ENCODE measurements at places on chromosomes 3 and 15. TPM values are rescaled to one million over a fixed set of nuclear protein-coding genes. Genes with fewer than 3 reads are reported as not detected.

GRCh38 chr3:37987315-37987697 lies 3.3 kb upstream of the VILL start:
- peak; percentile 56 for DNase-seq

DNA sequence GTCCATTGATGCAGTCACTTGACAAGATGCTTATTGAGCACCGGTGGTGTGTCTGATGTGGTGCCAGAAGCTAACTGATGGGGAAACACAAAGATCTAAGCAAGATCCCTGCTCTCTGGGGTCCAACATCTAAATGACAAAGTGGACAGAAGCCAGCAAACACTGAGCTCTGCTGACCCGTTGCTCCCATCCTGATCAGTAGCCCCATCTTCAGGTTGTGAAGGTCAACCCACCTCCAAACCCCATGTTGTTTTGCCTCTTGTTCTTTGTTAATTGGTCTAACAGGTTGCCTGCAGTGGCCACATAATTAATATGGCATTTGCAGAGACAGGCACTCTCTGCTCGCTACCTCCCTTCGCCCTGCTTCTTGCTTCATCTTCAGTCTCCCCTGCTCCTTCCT lies 21.5 kb upstream of the GLCE start:
- DNase-seq = no peak

- DNase-seq = no peak
Measured at GRCh38 chr3:171468296-171468906, 8.2 kb upstream of the TNIK start.

The ACP3 gene
- 0.18 TPM for total RNA-seq

GRCh38 chr3:88460369-88460768 lies 310.6 kb downstream of the C3orf38 start:
- DNase-seq = no peak

The CCRL2 gene
- total RNA-seq = 3.3 TPM

The TGM5 gene
- not detected for total RNA-seq

The ZIC1 gene
- total RNA-seq = 0.42 TPM

The PAK6 gene
- 0.47 TPM for total RNA-seq

DNA sequence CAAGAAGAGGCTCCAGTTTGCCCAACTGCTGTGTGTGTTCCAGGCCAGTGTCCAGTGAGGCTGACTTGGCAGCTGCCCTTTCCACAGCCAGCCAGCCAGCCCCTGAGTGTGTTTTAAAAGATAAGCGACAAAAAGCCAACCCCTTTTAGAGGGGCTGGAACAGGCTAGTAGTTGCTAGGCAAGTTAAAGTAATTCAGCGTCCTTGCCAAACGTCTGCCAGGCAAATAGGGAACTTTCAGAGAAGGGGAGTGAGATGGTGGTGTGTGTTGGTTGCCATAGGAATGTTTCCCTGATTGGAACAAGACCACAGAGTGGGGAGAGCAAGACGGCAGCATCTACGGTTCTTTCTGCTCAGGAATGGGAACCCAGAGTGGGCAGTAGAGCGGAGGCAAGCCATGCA lies 86.3 kb downstream of the TMEM108 start:
- peak; percentile 39 for DNase-seq

DNA sequence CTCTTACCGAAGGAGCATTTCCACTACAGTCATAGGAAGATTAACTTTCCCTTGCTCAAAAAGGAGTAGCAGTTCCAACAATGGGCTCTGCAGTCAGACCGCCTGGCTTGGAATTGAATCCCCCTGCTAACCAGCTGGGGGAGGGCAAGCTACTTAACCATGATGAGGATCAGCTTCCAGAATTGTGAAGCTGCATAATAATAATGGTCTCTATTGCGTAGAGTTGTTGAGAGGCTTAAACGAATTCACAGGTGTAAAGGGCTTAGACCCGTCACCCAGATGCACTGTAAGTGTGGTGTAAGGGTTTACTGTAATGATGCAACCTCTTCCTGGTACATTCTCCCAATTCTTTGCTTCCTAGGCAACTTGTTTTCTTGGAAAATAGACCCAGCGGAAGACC lies 185.2 kb upstream of the RGMA start:
- no peak for DNase-seq

DNA sequence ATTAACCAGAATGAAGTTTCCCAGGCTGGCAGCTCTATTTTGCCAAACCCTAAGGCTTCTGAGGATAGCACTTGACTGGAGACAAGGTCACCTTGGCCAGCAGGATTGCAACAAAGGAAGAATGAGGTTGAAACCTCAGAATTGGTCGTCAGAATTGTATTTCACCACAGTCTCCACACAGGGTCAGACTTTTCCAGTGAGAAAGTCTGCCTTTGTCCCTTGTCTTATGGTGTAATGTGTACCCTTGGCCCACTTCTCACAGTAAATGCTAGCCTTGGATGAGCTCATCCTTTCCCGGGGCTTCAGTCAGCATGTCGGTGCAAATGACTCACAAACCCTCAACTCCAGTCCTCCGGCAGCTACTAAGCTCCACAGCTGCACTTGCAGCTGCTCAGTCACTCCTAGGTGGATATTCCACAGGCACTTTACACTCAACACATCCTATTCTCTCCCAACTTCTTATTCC lies 19.7 kb downstream of the SSR3 start:
- DNase-seq = peak; percentile 65

DNA sequence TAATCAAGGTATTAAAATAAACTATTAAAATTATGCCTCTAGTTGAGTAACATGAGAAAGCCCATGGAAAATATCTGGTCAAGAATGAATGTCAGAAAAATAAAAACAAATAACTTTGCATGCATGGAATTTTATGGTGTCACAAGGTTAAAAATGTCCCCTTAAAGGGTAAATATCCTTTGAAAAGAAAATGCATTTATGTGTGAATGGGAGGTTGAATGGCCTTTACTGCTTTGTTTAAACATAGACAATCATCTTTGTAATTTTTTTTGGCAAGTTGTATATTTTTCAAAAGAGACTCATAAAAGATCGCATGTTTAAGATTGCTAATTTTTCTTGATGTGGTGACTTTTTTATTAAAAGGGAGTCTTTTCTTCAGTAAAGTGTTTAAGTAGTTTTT lies 564.2 kb downstream of the NR2F2 start:
- no peak for DNase-seq

DNA sequence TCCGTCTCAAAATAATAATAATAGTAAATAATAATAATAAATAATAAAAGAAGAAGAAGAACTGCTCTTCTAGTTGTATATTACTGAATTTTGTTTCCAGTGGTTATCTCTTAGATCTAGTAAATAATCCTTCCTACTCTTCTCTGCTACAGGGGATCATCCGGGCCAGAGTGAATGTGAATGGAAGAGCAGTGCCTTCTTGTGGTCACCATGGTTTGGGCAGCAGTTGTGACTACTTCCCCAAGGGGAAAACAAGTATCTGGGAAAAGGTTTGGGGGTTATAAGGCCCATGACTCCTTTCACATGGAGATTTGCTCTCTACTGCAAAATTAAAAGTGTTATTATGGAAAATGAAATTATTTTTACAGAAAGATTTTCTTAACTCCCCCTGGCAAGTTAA lies 5.5 kb upstream of the OR5K1 start:
- no peak for DNase-seq

The SLC2A2 gene
- total RNA-seq = 0.18 TPM
